ENCODE measurements at places on chromosomes 5 and 9.

- no peak for DNase-seq
These were observed 188.6 kb downstream of the TRIM36 start for GRCh38 chr5:114981111-114981510.

DNA sequence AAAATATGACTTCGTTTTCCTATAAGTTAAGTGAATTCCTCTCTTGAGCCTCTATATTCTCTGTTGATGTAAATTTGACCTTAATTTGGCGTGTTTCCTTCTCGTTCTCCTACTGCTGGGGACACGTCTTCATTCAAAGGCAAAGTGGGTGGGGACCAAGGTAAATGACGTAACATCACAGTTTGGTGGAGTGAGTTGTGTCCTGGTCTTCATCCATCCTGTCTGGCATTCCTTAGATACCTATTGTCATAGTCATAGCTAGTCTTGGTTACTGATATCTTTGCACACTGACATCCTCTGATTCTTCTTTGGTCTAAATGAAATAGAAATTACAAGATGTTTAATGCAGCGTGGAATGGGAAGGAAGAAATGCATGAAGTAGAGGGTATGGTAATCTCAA, 108.5 kb downstream of the NNT start:
- DNase-seq, result no peak

DNA sequence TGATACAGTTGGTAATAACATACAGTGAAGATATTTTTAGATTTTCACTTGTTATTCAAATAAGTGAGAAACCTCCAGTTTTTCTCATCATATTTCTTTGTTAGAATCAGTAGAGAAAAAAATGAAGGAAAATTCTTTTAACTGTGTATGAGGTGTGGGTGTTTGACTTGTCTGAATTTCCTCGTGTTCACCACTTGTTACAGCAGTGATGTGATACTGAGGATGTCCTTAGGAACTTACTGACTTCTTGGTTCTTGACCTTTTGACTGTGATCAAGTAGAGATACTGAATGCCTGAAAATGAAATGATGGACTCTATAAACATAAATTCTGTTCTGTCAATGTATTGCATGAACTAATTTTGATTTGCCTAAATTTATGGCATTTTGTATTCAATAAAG, 10.7 kb downstream of the PBX3 start:
- DNase-seq, result no peak

- DNase-seq, result no peak
These were observed 43.9 kb upstream of the ALDH1A1 start for GRCh38 chr9:72996684-72997314.

DNA sequence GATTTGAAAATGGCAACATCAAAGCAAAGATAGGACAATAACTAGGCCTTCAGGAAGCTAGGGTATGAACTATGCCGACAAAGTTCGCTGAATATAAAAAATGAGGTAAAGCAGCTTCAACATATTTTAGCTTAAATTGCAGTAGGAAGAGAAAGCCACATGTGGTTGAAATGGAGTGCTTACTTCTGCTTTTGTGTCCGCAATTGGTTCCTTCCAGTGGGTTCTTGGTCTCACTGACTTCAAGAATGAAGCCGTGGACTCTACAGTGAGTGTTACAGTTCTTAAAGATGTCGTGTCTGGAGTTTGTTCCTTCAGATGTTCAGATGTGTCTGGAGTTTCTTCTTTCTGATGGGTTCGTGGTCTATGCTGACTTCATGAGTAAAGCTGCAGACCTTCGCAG, 95.2 kb downstream of the APTX start:
- no peak for DNase-seq

DNA sequence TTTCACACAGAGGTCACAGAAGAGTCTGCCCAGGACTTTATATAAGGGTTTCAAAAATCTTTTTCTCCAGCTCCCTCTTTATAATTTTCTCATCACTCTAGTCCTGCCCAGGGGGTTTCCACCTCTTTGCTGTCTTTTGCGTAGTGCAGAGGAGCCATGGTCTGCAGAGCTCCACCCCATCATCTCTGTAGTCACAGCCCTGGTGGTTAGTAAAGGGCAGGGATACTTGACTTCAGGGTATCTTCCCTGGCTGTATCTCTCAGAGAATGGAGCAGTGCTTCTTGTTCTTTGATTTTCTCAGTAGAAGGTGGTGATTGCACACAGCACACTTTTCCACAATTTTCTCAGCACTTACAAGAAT, 900.6 kb upstream of the COX7C start:
- DNase-seq, result no peak

- DNase-seq, result no peak
These were observed 7.8 kb upstream of the TGFBI start for GRCh38 chr5:136021016-136021405.

DNA sequence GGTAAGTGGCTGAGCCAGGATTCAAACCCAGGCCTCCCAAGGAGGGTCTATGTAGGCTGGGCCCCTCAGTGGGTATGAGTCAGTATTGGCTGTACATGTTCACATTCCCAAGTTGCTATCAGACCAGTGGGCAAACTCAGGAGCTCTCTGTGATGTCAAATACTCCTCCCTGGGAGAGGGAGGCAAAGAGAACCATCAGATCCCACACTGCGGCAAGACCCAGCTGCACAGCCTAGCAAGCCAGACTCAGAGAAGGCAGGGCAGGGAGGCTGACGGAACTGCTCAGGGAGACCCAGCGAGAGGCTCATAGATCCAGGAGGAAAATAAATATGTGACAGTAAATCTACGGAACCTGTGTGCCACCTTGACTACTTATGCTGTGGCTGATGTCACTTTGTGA, 42.6 kb upstream of the SAP30L start:
- no peak for DNase-seq

DNA sequence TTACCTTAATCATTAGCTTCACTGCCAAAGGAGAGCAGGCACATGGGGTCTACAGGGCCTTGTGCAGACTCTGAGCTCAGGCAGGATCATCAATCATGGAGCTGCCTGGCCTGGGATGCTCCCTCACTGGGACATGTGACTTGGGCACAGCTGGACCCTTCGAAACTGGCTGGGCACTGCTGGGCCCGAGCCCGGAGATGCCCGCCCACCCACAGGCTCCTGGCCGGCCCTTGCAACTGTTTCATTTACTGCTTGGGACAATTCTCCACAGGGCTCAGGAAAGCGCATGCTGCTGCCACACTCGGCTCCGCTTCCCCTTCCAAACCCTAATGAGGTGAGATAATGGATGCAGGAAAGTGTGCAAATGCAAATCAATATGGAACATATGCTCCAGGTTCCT, 387.5 kb downstream of the TRIM36 start:
- DNase-seq, result no peak

- DNase-seq, result no peak
These were observed 1.3 kb downstream of the SCGB3A1 start for GRCh38 chr5:180589771-180590542.

GRCh38 chr9:690517-691111, 150.9 kb upstream of the DMRT1 start:
- no peak for DNase-seq

DNA sequence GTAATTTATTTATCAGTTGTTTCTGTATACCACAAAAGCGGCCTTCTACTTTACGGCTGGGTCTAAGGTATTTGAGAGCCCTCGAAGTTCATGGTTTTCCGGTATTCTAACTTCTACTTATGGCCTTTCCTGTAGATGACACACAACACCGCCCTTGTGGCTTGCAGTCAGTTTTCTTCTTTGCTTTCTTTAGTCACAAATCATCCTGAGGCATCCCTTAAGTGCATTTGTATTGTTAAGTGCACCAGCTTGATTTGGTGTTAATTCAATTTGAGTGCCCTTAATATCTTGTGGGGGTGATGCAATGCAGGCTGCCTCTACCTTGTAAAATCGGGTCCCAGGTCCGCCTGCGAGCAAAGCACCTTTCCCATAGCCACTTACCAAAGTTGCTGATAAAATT, 511.9 kb downstream of the CCDC171 start:
- DNase-seq, result no peak

GRCh38 chr9:126502417-126503332, 111.1 kb upstream of the LMX1B start:
- DNase-seq, result no peak

DNA sequence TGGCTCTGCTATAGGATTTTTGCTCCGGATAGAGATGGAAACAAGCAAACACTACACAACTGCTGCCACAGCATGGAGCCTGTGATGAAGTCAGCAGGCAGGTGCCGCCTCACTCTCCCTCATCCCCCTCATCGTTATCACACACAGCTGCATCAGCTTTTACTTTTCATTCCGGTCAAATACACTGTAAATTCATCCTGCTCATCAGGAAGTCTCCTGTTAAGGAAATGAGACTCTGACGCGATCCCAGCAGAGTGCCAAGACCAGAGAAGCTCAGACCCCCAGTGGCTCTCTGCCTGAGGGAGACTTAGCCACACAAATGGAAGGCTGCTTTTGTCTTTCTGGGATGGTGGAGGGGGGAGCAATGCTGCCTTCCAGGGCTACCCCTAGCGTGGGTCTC, 270.2 kb downstream of the ELAVL2 start:
- DNase-seq, result no peak

GRCh38 chr9:70091572-70091971, 47.9 kb downstream of the MAMDC2 start:
- DNase-seq, result no peak

DNA sequence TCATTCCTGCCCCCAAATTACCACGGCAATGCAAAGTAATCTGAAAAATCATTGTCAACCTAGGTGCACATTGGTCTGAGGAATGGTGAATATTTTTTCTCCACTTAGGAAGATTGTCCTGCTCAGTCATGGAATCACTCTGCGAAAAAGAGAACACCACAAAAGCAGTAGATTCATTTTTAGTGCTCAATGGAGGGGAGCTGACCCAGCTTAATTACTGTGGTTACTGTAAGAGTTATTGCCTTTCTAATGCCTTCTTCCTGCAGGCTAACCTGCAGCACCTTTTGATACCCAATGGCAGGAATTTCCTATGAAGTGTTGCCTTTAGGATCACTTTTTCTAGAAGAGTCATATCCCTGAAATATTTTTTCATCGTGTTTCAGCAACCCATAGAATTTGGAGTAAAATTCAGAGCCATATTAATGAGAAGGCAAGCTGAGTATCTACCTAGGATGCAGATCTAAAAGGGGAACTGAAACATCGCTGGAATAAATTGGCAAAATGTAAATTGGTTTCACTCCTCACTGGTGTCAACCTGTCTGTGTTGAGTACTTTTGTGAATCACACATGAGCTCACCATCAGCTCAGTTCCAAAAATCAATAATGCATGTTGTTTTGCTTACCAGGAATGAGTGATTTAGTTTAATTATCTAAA, 464.5 kb downstream of the CSNK1G3 start:
- DNase-seq, result no peak

DNA sequence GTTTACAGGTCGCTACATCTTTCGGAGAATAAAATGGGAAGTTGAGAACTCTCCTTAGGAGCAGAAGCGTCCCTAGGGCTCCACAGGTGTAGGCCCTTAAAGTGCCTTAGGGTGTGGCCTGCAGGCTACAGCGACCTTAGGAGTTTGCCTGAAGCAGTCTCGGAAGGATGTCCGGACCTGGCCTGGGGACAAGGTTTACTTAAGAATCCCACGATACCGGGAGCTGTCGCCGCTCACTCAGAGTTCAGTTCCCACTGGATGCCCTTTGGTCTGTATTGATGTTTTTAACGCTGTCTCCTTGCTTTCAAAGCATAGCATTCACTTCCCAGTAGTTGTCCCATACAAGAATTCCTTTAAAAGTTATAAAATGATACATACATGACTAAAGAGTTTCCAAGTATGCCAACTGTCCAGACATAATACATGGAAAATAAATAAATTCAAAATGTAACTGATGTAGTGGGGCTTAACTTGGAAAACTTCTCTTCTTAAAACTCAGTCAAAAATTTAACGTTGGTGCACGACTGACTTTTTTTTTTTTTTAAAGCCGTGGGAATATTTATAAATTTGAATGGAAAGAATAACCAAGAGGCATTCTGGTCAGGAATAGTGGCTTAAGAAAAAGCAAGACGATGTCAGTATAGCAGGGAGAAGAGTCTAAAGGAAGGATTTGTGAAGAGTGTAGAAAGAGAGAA, 848 bp downstream of the RAD50 start:
- DNase-seq, result peak; percentile 19

DNA sequence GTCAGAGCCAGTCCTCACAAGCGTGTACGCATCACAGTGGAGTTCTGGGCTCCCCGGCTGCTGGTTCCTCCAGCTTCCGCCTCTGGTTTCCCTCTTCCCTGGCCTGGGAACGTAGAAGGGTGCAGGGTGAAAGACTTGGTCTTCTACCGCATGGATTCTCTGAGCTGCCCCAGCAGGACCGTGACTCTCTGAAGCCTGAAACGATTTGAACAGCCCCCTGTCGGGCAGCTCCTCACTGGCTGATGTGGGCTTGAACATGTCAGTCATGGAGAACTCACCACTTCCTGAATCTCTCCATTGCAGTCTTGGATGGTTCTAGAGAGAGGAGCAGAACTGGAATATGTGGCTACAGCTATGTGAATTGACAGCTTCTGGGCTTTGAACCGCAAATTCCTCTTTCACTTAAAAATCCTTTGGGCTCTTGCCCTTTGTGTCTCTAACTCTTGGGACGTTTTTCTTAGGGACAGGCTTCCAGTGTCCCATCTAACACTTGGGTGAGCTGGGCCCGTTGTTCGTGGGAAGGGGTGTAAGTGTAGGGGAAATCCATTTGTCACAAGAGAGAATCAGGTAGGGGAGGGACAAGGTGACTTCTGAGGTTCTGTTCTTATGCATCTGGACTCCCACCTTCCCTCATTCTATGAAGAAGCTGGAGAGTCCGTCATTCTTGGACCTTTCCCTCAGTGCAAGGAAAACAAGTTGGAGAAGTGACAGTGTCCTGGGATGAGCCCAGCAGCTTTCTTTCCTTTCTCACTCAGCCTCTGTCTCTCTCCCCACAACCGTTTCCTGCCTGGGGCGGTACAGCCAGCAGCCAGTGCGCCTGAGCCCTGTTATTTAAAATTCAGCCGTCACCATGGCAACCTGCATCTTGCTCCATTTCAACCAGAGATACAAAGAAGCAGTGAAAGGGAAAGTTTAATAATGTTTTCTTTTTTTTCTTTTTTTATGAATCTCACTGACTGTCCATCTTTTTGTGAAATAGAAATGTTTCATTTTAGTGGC, 84.7 kb downstream of the PTTG1 start:
- DNase-seq, result peak; percentile 52

- DNase-seq, result no peak
These were observed 284.7 kb downstream of the SMARCA2 start for GRCh38 chr9:2299843-2300205.

- DNase-seq, result no peak
These were observed 1173.2 kb downstream of the TAF11L14 start for GRCh38 chr5:18807256-18808149.

- DNase-seq, result no peak
These were observed 227.9 kb downstream of the BNC2 start for GRCh38 chr9:16642421-16643109.

DNA sequence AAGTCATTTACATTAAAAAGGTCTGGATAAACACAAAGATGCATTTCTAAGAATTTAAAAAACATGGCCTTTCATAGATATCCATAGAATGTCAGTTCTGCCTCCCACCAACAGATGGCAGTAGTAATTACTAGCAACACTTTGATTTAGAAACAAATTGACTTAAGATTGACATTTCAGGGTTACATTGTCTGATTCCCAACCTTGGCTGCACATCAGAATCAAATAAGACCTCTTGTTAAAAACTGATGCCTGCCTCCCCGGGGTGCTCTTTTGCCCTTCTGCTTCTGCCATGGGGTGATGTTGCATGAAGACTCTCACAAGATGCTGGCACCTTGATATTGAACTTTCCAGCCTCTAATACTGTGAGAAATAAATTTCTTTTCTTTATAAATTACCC, 146.2 kb upstream of the GPR151 start:
- DNase-seq, result peak; percentile 2

- no peak for DNase-seq
These were observed 39.2 kb downstream of the NADK2 start for GRCh38 chr5:36202521-36202961.

GRCh38 chr9:73011956-73012355, 59.1 kb upstream of the ALDH1A1 start:
- no peak for DNase-seq

- DNase-seq, result no peak
These were observed 10.3 kb upstream of the UNC5A start for GRCh38 chr5:176800024-176800423.

Data from activated T-cell treated with anti-CD3 and anti-CD28 coated beads for 24 hours (primary cell).